Right renal cortex interstitium (tissue), 3 donors: ENCODE measurements at places on chromosomes 7 and 10.

- DNase-seq = no peak
Measured at GRCh38 chr10:31000867-31001266, 30.8 kb downstream of the ZNF438 start.

DNA sequence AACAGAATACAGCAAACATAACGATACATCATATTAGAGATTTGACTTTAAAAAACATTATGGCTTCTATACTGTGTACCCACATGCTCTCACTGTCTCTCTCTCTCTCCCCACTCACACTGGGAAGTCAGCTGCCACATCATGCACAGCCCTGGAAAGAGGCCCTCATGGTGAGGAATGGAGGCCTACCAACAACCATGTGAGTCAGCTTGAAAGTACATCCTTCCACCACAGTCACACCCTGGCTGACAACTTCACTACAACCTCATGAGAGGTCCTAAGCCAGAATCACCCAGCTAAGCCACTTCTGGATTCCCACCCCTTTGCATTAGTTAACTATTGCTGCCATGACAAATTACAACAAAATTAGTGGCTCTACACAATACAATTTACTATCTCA lies 23.3 kb upstream of the GPR22 start:
- no peak for DNase-seq

DNA sequence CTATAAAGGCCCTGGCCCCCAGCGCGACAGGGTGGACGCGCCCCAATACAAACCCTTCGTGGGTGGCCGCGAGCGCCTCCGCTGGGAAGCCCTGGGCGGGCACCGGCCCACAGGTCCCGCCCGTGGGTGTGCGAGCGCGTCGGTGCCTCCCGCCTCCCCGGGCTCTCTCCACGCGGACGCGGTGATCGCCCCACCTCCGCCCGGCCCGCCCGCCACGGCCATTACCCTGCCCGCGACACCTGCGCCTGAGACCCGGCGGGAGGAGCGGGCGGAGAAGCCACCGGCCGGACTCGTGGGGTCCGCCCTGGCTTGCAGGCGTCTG lies 81.2 kb downstream of the PAX2 start:
- DNase-seq = no peak

GRCh38 chr7:122291189-122291588 lies 13.4 kb downstream of the FEZF1 start:
- no peak for DNase-seq

DNA sequence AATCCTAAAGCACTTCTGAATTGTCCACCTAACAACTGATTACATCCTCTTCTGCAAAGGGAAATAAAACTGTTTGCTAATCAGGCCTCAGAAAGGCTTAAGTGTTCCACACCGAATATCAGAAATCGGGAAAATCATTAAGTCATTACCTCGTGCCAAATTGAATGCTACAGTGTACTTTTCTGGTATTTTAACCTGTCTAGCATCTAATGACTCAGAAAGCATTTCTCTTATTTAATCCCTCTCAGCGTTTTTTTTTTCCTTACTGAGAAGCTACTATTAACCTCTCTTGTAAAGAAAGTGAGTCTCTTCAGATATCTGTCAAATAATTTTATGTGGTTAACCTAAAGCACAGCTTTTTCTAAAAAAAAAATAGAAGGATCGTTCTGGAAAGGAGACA lies 28.6 kb downstream of the VIM start:
- DNase-seq = no peak

DNA sequence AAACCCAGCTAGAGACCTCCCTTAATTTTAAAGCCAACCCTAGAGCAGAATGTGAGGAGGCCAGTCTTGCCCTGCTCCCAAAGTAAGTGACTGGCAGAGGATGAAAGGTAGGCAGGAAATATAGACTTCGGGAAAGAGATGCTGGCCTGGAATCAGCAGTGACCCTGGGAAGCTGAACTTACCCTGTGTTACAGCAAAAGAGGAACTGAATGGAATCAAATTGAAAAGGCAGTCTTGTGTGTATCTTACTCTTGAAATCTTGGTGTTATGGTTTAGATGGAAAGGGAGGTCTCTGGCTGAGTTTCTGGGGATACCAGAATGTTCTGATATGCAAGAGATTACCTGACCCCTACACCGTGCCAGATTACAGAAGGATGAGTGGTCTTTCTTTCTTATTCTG lies 7.9 kb upstream of the CFAP43 start:
- DNase-seq = no peak
